ENCODE measurements at places on chromosomes 4 and X. TPM values are rescaled to one million over a fixed set of nuclear protein-coding genes. Genes with fewer than 3 reads are reported as not detected.

GRCh38 chr4:2280531-2281300 lies 18.8 kb upstream of the MXD4 start:
- DNase-seq = no peak

- DNase-seq = no peak
Measured at GRCh38 chr4:184375027-184375426, 99.3 kb downstream of the IRF2 start.

- no peak for DNase-seq
Measured at GRCh38 chr4:168759959-168760527, 250.0 kb downstream of the CBR4 start.

DNA sequence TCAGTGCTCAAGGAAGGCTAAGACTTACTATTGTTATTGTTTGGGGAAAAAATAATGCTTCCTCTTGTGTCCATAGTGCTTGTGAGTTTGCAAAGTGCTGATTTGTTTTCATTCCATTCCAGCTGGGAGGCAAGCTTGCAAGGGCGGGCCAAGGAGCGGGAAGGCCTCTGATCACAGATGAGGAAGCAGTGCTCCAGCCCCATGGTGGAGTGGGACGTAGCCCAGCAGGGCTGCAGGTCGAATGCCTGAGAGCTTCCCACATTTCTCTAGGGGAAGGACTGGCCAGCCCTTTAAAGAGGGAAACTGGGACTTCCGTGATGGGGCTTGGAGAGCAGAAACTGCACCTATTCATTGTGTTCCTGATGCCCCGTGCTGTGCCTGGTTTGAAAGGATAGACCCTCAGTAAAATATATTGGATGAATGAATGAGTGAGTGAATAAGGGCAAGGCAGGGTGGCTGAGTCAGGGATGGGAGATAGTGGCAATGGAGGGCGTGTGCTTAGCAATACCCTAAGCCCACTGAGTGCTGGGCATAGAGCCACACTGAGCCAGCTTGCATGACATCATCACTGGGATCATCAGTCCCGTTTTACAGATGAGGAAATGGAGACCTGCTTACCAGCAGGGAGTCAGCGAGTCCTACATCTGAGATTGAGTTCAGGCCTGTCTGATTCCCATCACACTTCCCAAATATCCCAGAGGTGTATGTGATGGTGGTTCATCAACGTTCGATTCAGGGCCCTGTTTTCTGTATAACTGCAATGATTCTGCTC lies 17.9 kb upstream of the NSG1 start:
- no peak for DNase-seq

- DNase-seq = no peak
Measured at GRCh38 chrX:153960077-153960476, 11.5 kb downstream of the HCFC1 start.

DNA sequence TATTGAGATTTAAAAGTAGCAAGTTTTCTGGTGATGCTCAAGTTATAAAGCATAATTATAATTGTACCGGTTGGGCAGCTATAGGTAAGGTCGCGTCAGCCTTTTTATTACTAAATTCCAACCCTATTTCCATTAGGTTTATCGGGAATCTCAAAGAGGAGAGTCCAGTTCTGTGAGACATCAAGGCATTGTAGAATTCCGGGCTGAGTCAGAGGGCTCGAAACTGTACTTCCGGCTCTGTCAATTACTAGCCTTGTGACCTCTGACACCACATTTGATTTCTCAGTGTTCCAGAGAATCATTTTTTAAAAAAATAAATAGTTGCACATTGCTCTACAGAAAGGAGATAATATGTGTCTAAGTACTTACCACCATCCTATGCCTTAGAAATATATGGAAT lies 4.3 kb downstream of the IL1RAPL1 start:
- no peak for DNase-seq

DNA sequence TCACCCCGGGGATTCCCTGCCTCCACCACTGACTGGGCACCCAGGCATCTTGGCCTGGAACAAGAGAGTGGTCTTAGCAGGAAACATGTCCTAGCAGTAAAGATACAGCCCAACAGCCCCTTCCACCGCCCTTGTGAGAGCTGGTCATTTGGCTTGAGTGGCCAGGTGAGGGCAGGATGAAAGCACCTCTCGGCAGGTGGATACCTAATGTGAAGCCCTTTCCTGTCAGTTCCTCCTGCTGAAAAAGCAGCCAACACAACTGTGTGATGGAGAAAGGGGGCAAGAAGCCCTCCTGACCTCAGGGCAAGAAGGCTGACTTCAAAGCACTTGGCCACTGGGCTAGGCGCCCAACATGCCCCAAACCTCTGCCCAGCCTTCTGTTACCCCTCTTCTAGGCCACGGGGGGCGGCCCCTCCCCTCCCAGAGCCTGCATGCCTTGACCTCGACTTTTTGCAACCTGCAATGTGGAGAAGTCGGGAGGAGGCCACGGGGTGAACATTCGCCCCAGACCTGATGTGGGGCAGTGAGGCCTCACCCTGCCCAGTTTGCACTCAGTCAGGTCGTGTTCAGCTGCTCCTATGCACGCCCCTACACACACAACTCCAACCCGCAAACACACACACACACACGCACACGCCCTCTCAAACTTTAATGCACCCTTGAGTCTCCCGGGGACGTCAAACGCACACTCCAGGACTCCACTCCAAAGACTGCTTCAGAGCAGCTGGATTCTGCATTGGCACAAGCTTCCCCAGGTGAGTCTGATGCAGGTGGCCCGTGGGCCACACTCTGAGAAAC lies 1.1 kb downstream of the LGI2 start:
- DNase-seq = no peak

GRCh38 chr4:67762086-67762485 lies 7.9 kb upstream of the GNRHR start:
- DNase-seq = no peak

GRCh38 chrX:68720851-68721250 lies 73.4 kb downstream of the STARD8 start:
- DNase-seq = no peak

DNA sequence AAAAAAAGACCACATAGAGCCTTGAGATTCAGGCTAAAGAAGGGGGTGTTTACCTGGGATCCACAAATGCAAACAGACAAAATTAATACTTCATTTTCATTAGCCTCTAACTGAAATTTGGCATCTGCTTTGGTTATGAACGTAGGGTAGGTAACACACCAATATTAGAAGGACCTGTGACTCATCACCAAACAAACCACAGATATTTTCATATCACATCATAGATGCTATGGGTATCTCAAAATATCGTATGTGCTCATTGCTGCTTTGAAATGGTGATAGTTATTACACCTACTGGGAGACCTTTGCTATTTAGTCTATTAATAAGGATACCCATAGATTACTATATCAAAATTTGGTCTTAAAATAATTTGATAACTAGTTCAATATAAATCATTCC lies 180.6 kb upstream of the MAP3K15 start:
- no peak for DNase-seq

DNA sequence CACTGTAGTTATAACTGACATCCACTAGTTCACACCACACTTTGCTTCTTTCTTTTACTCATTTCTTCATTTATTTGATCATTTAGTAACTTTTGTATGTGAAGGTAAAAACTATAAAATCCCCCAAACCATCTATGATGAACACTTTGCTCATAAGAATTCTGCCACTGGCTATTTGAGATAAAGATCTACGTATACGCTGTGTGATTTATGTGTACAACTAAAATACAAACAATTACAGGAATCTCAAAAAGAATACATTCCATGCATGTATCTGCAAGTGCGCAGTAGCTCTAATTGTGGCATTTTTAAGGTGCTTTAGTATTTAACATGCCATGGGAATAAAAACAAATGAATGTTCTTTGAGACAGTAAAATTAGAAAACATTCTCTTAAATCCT lies 156.9 kb upstream of the NAP1L5 start:
- no peak for DNase-seq

- DNase-seq = peak; percentile 35
Measured at GRCh38 chr4:55184600-55185523, 59.5 kb upstream of the KDR start.

DNA sequence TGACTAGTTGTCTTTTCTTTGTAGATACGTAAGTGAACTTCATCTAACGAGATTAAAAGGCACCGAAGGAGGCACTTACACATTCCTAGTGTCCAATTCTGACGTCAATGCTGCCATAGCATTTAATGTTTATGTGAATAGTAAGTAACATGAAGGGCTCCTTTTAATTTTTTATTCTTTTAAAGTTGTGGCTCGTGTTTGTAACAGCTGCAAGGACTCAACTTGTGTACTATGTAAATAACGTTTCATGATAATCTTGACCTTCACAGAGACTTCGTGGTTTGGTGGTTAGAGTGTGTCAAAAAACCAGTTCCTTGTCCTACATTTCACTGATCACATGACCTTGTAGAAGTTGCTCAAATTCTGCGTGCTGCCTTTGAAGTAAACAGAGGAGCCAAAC lies 51.6 kb downstream of the KIT start:
- DNase-seq = no peak

GRCh38 chr4:183492791-183493222 lies 12.1 kb upstream of the ING2 start:
- DNase-seq = no peak

DNA sequence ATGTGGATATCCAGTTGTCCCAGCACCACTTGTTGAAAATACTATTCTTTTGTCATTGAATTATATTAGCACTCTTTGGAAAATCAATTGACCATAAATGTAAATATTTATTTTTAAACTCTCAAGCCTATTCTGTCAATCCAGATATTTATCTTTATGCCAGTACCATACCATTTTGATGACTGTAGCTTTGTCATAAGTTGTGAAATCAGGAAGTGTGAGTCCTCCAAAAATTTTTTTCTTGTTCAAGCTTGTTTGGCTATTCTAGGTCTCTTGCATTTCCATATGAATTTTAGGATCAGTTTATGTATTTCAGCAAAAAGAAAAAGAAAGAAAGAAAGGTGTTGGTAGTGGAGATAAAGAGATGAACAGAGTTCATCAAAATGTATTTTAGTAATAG lies 8.2 kb upstream of the SMPX start:
- no peak for DNase-seq

Gene GYPE
- not detected for polyA plus RNA-seq

Gene LGI2
- polyA plus RNA-seq = not detected

Gene PPP4R3C
- polyA plus RNA-seq = not detected

Gene P2RY10
- not detected for polyA plus RNA-seq

Gene GPR34
- polyA plus RNA-seq = not detected

Gene TDO2
- polyA plus RNA-seq = not detected

Gene MAGEE1
- 0.17 TPM for polyA plus RNA-seq

Gene DCAF8L2
- polyA plus RNA-seq = not detected

Gene TKTL1
- not detected for polyA plus RNA-seq

Measured in HepG2 (cell line).